ENCODE measurements at places on chromosomes 7 and 10.
A peak's percentile ranks its signal among the peaks of the same experiment; 100 is the strongest.

DNA sequence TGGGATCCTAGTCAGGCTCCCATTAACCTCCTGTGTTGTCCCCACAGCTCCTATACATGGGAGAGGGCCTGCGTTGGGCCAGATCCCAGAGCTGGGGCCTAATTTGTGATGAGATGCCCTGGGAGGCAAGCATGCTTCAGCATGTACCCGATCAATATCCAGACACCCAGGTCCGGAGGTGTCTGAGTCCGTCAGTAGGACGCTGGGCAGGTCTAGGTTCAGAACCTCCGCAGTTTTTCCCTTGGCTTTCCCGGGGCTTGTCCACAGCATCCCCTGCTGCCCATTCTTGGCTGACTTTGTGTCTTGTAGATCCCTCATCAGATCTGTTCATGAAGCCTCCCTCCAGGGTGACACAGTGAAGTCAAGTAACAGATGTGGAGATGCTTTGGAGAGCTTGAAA is 32.7 kb upstream of the RBAK start:
- H3K36me3 ChIP-seq, result no peaks in the 10 kb centered on the region
- no peaks in the 10 kb centered on the region for H3K4me1 ChIP-seq
- DNase-seq, result no peak
- H3K27me3 ChIP-seq, result no peaks in the 10 kb centered on the region

DNA sequence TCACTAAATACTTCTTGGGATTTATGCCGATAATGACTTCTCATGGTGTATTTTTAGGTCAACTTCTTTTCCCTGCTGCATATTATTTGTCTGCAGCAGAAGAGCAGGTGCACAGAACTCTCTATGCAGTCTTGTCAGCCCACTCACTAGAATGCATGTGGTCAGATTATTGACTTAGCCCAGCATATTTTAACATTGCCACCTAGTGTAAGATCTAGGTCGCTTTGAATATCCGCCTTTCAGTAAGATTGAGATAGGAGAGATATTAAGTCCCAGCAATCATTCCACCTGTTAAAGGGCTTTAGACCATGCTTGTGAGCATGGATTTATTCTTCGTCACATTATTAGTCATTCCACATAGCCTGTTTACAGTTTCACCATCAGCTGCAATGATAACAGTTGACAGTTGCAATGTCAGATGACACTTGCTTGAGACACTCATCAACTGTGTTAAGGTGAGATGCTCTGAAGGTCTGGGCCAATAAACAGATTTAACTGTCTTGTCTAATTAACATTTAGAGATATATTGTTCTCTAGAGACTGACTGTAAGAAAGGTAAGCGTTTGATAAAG is 491.7 kb downstream of the ARL4A start:
- no peak for DNase-seq
- H3K27me3 ChIP-seq, result no peaks in the 10 kb centered on the region
- H3K36me3 ChIP-seq, result no peaks in the 10 kb centered on the region
- H3K4me3 ChIP-seq, result no peak overlapping the region
- H3K27ac ChIP-seq, result no peak overlapping the region
- H3K4me1 ChIP-seq, result no peaks in the 10 kb centered on the region

- H3K4me3 ChIP-seq, result no peak overlapping the region
- peaks cover 9% of the 10 kb centered on the region for H3K4me1 ChIP-seq
- H3K27me3 ChIP-seq, result no peaks in the 10 kb centered on the region
- no peaks in the 10 kb centered on the region for H3K36me3 ChIP-seq
- DNase-seq, result no peak
Measured at GRCh38 chr7:69213878-69214277, 384.4 kb upstream of the AUTS2 start.

- peaks cover 16% of the 10 kb centered on the region for H3K4me1 ChIP-seq
- H3K4me3 ChIP-seq, result peak overlapping the region; percentile 92
- no peaks in the 10 kb centered on the region for H3K27me3 ChIP-seq
- peak overlapping the region; percentile 79 for H3K27ac ChIP-seq
- H3K36me3 ChIP-seq, result peaks cover 15% of the 10 kb centered on the region
Measured at GRCh38 chr10:33335801-33336581, 1.5 kb upstream of the NRP1 start.

- no peak for DNase-seq
- H3K27ac ChIP-seq, result no peak within 1 kb of the TSS
- H3K4me3 ChIP-seq, result peak within 1 kb of the TSS; percentile 94
- H3K4me1 ChIP-seq, result peaks cover 5% of the 10 kb centered on the region
Measured at GRCh38 chr10:102418622-102419268, at the start of gene PSD. PSD (minus strand) TSS chr10:102418785; CDS start chr10:102417038, 1,747 bp downstream.

DNA sequence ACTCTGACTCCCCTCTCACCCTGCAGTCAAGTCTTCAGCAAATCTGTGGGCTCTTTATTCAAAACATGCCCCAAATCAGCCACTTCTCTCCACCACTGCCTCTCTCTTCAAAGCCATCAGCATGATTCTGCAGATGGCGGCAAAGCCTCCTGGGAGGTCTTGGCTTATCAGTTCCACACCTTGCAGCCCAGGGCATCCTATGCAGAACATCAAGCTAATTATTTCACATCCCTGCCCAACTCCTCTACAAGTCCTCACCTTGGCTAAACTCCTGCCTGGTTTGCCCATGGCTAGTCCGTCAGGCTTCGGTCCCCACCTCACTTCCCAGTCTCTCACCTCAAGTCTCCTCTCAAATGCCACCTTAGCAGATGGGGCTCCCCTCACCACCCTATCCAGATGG is 70.2 kb downstream of the PIP4K2A start:
- no peaks in the 10 kb centered on the region for H3K4me1 ChIP-seq
- no peaks in the 10 kb centered on the region for H3K36me3 ChIP-seq
- DNase-seq, result no peak
- H3K27me3 ChIP-seq, result no peaks in the 10 kb centered on the region
- H3K4me3 ChIP-seq, result no peak overlapping the region

DNA sequence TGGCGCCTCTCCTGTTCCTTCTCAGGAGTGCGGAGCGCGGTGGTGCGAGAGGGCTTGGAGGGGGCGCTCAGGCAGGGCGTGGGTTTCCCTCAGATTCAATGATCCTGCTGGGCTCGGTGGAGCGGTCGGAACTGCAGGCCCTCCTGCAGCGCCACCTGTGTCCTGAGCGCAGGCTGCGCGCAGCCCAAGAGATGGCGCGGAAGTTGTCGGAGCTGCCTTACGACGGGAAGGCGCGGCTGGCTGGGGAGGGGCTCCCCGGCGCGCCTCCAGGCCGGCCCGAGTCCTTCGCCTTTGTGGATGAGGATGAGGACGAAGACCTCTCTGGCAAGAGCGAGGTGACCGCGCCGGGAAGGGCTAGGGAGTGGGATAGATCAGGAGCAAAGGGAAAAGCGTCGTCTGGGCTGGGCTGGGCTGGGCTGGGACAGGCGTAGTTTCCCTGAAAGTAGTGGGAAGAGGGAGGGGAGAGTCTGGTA is 17.0 kb downstream of the FAM131B start:
- no peaks in the 10 kb centered on the region for H3K27me3 ChIP-seq
- H3K4me3 ChIP-seq, result peak overlapping the region; percentile 39
- H3K27ac ChIP-seq, result no peak overlapping the region

- DNase-seq, result no peak
- H3K27me3 ChIP-seq, result peaks cover 81% of the 10 kb centered on the region
- H3K4me1 ChIP-seq, result no peaks in the 10 kb centered on the region
- no peak overlapping the region for H3K27ac ChIP-seq
- H3K4me3 ChIP-seq, result no peak overlapping the region
Measured at GRCh38 chr10:43926371-43926770, 277.7 kb upstream of the ZNF32 start.

DNA sequence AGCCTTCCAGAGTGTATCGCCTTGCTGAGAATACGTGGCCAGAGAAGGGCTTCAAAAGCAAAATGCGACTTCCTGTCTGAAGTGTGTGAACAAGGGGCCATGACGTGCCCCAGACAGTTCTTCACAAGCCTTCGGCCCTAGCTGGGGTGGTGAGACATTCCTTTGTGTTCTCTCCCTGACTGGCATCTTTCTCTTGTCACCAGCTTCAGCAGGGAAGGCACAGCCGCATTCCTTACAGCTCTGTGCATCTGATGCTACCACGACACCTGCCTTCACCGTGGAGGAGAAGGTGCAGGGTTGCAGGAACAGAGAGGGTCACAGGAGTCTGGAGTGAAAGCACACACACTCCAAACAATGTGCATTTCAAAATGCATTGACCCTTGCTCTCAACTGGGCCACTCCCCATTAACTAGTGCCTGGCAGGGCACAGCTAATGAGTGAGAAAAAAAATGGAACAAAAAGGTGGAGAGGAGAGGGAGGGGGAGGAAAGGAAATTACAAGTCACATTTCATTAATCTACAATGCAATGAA is 93.4 kb downstream of the GPR26 start:
- no peak for DNase-seq
- H3K4me1 ChIP-seq, result no peaks in the 10 kb centered on the region
- no peaks in the 10 kb centered on the region for H3K36me3 ChIP-seq
- peaks cover 60% of the 10 kb centered on the region for H3K27me3 ChIP-seq
- H3K27ac ChIP-seq, result no peak overlapping the region

GRCh38 chr7:123860848-123861247 is 15.9 kb downstream of the HYAL4 start:
- H3K27me3 ChIP-seq, result no peaks in the 10 kb centered on the region
- peaks cover 6% of the 10 kb centered on the region for H3K4me1 ChIP-seq
- no peak overlapping the region for H3K4me3 ChIP-seq
- no peak for DNase-seq
- no peaks in the 10 kb centered on the region for H3K36me3 ChIP-seq

GRCh38 chr7:30852308-30852684 is 59.4 kb upstream of the AQP1 start:
- no peaks in the 10 kb centered on the region for H3K36me3 ChIP-seq
- DNase-seq, result no peak
- no peak overlapping the region for H3K27ac ChIP-seq
- peaks cover under 1% of the 10 kb centered on the region for H3K4me1 ChIP-seq
- no peak overlapping the region for H3K4me3 ChIP-seq

DNA sequence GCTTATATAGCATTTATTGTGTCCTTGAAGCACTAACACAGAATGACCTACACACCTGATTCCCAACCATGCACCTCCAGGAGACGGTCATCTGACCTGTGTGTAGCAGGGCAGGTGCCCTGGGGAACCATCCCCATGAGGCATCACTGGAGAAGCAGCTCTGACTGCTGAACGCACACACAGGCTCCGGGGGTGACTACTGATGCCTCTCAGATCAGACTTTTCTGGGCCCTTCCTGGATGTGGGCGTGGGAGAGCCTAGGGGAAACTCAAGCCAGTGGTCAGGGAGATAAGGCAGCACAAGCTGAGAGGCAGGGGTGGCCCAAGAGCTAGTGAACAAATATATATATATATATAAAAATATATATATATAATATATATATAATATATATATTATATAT is 37.6 kb downstream of the CPXM2 start:
- H3K4me1 ChIP-seq, result no peaks in the 10 kb centered on the region
- peaks cover 52% of the 10 kb centered on the region for H3K27me3 ChIP-seq
- H3K36me3 ChIP-seq, result no peaks in the 10 kb centered on the region
- no peak overlapping the region for H3K27ac ChIP-seq

DNA sequence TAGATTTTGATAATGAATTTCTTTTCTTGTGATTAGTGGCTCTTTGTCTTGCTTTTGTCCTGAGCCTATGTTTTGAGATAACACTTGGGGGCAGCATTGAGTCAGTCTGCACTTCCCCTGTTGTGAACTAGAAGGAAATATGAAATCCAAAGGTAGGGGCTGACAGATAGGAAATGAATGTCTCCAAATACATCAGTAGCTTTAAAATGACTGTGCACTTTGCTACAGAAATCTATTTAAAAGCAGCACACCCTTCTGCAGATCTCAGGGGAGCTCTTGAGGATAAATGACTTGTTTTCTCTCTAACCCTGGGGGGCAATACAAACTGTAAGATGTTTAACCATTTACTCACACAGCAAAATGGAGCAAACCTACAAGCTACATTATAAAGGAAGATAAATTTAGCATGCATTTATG is 176.0 kb upstream of the MYO3A start:
- H3K27ac ChIP-seq, result no peak overlapping the region
- DNase-seq, result no peak
- no peaks in the 10 kb centered on the region for H3K36me3 ChIP-seq
- no peaks in the 10 kb centered on the region for H3K27me3 ChIP-seq
- H3K4me3 ChIP-seq, result no peak overlapping the region
- no peaks in the 10 kb centered on the region for H3K4me1 ChIP-seq

DNA sequence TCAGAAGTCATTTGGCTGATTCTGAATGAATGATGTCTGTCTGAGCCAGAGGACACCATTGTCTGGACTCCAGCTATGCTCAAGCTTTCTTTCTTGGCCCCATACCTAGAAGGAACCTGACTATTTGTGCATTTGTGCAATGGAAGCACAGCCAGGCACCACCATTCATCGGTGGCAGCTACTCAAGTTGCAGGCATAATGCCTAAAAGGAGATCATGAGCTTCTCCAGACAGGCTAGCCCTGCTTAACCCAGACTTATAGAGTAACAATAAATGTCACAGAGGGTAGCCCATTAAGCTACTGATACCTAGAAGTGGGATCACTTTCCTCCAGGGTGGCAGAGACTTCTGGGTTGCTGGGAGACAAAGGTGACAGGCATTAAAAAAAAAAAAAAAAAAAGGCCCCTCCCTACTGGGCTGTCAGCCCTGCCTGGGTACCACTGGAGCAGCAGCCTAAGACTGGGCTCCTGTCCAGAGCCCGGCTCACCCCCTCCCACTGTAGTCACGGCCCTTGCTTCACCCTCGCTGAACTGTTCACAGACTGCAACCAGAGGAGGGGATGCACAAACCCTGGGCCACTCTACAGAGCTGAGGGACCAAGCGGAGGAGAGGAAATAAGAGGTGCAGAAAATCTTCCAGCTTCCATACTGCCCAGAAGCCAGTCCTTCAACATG is 75.4 kb upstream of the ATP6V0A4 start:
- no peak for DNase-seq
- peaks cover 40% of the 10 kb centered on the region for H3K4me1 ChIP-seq
- no peaks in the 10 kb centered on the region for H3K27me3 ChIP-seq
- no peak overlapping the region for H3K4me3 ChIP-seq

Measured in PC-9 (cell line).